ENCODE measurements at places on chromosomes 4 and X.
A peak's percentile ranks its signal among the peaks of the same experiment; 100 is the strongest.

DNA sequence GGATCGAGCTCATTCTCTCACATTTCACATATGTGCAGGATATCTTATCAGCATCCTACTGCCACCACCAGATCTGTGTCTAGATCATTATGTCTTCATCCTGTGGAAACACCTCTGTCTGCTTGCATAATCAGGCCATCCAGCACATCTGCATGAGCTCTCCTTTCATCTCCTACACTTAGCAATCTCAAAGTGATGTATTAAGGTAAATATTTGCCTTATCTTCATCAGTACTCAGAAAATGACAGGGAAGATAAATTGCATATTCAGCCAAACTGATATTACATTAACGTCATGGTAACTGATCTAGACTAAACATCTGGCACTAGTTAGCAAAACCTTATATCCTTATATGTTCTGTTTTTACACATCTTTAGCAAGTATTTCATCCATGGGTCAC lies 207.3 kb upstream of the PABPC4L start:
- no peak for DNase-seq

- no peak for DNase-seq
Observed at GRCh38 chr4:88659055-88659889, 38.4 kb downstream of the NAP1L5 start.

DNA sequence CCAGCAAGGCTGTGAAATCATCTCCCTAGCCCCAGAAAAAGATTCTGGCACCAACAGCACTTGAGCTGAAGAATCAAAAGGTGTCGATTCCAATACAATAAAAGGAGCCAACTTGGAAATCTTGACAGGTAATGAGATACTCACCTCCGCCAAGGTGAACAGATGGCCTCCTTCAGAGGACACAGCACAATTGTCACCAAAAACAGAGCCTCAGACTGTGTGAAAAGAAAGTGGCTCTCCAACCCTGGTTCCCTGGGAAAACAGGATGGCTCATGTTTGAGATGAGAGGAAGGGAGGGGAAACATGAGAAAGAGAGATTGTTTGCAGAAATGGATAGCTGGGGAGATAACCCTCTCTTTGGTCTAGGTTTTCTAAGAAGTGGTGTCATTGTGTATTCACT lies 168.9 kb downstream of the HS3ST1 start:
- no peak for DNase-seq

GRCh38 chrX:132986556-132986955 lies 28.1 kb upstream of the HS6ST2 start:
- DNase-seq, result no peak

GRCh38 chr4:53557669-53558064 lies 33.6 kb downstream of the LNX1 start:
- DNase-seq, result no peak

- no peak for DNase-seq
Observed at GRCh38 chr4:184387351-184387750, 87.0 kb downstream of the IRF2 start.

DNA sequence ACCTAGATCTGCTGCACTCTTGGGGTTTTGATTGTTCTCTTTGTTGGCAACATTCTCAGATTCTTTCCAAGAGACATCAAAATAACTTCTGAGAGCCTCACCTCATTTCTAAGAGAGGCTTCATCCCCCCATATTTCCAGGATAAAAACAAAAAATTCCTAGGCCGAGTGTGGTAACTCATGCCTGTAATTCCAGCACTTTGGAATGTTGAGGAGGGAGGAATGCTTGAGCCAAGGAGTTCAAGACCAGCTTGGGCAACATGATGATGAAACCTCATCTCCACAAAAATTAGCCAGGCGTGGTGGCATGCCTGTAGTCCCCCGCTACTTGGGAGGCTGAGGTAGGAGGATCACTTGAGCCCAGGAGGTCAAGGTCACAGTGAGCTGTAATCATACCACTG lies 477.0 kb downstream of the INPP4B start:
- DNase-seq, result no peak

DNA sequence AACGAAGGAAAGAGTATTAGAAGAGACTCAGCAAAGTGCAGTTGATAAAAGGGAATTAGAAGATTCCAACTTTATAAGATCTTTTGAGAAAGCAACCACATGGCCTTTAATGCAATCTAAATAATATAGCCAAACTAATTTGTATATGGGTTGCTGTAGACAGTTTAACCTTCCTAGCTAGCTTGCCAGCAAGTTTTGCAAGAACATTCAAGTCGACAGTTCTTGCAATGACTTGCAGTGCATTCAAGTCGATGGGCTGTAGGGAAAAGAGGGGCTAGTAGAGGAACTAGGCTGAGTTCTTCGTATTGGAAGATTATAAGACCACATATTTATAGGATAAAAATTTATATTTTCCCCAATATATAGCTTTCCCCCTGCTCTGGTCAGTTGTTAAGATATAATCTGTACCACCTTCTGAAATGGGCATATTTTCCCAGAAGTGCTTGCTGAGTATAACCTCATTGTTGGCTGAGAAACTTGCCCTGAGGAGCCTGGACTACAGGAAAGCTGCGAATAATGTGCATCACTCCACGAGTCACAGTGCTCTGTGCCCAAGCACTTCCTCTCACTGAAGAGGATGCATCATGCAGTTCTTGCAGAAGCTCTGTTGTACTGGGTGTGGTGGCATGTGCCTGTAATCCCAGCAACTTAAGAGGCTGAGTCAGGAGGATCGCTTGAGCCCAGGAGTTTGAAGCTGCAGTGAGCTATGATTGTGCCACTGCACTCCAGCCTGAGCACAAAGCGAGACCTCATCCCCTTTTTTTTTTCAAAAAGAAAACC lies 56.7 kb downstream of the DOCK11 start:
- DNase-seq, result no peak

DNA sequence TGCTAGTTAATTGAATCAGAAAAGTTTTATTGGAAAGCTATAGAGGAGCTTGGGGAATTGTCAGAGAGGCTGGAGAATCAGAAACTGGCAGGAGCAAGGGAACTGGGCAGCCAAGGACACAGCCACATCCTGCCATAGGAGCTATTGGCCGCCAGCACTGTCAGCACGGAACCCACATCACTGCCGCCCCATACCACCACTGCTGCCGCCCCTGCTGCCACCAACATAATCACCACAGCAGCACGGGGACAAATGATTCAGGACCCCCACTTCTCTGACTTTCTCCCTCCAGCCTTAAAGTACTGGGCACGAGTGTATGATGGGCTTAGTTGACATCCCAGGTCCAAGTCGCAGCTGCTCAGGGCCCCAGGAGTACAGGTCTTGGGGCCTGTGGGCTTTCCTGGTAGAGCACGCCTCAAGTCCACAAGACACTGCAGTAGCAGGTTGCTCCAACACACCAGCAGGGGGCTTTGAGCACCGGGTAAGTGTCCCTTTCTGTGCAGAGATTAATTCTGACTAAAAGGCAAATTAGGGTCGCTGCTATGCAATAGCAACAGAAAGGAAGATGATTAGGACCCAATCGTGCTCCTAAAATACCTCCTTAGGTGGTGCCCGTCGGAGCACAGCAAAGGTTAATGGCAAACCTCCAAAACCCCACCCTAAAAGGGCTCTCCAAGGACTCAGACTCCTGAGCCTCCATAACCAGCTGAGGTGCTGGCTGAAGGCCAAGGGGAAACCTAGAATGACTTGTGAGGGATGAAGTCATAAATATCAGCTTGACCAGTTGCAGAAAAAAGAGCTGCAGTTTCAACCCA lies 6.9 kb downstream of the PJA1 start:
- no peak for DNase-seq

- no peak for DNase-seq
Observed at GRCh38 chrX:118780509-118780908, 43.1 kb upstream of the ZCCHC12 start.

GRCh38 chrX:125651426-125651825 lies 331.8 kb downstream of the TEX13C start:
- peak; percentile 20 for DNase-seq

GRCh38 chr4:26377328-26378311 lies 56.8 kb downstream of the RBPJ start:
- DNase-seq, result no peak

DNA sequence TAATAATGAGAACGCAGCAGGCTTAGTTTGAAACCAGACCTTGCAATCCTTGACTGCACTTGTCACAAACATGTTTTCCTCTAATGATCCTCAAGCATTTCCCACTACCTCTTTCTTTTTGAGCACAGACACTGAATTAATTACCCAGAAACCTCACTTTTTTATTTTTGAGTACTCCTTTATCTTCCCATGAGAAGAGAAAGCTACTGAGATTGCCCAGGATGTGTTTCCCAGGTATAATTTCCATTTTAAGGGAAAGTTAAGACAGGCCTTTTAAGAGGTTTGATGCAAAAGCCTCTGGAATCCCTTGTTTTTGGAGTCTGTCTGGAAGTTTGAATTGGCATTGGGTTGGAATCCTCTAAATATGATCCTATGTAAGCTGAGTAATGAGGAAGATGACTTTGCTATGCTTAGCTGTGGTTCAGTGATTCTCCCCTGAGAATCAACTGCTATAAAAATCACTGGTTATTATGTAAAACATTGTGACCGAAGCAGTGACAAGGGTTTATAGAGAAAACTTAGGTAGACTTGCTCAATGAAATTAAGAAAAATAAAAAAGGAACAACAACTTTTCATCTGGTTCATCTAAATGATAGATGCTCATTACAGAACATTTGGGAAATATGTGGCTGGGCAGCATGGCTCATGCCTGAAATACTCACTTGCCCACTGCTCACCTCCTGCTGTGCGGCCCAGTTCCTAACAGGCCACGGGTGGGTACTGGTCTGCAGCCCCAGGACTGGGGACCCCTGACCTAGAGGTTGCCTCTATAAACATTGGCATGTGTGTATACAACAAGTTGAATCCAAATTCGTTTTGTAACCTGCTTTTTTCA lies 10.8 kb upstream of the RHOH start:
- peak; percentile 15 for DNase-seq

GRCh38 chr4:190019023-190019858 lies 7.8 kb downstream of the FRG2 start:
- DNase-seq, result no peak

GRCh38 chr4:1403591-1404572 lies 2.4 kb downstream of the NKX1-1 start:
- no peak for DNase-seq

GRCh38 chr4:155973639-155974475 lies 20.2 kb upstream of the CTSO start:
- peak; percentile 55 for DNase-seq

- no peak for DNase-seq
Observed at GRCh38 chrX:103999234-103999633, 14.3 kb downstream of the H2BW1 start.

DNA sequence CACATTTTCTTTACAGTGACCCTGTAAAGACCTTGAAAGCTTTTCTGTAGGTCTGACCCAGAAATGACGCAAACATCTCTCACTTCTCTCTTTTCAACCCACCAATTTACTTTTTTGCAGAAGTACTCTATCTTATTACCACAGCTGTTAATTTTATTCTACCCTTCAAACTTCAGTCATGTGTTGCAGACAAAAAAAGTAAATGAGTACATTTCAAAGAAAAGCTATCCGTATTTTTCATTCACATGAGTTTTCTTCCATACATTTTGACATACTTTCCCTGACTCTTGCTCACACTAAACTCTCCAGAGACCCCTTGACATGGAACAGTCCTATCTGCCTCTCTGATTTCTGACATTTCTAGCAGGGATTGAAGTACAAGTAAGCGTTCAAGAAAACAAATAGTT lies 51.7 kb downstream of the SLC7A11 start:
- DNase-seq, result no peak

GRCh38 chr4:53618321-53618720 lies 27.0 kb upstream of the LNX1 start:
- DNase-seq, result no peak

- DNase-seq, result no peak
Observed at GRCh38 chr4:28225050-28225449, 1364.4 kb downstream of the STIM2 start.

- no peak for DNase-seq
Observed at GRCh38 chrX:151177141-151178027, 1.0 kb downstream of the GPR50 start.

DNA sequence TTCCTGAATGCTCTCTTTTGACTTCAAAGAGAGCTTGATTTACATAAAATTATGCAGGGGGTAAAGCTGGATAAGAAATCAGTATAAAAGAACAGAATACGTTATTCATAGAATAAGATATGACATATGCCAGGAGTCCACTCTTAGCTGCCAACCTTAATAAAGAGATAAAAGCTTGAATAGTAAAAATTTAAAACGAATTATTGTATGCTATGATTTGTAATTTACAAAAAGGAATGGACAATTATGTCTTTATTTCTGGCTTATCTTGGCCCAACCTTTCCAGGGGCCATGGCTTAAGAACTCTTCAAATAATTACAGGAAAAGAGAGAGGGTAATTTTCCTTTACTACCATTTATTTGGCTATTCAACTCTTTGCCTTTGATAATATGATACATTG lies 192.2 kb upstream of the ITM2A start:
- no peak for DNase-seq

- DNase-seq, result no peak
Observed at GRCh38 chr4:90982813-90983212, 855.6 kb downstream of the CCSER1 start.

DNA sequence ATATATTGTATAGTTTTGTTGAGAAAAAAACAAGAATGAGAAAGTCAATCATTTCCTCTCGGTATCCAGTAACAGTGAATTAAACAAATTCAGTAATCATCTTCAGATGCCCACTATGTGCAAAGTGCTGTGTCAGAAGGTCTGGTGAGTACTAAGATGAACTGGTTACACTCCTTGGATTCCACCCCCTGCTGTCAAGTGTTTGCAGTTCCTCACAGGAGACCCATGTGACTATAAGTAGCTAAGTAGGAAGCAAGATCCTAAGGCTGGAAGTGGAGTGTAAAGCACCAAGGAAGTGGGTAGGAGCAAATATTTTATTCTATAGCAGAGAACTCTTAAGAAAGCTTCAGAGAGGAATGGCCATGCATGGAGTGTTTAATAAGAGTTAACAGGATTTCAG lies 73.6 kb downstream of the SNX25 start:
- no peak for DNase-seq

GRCh38 chr4:26458157-26458561 lies 32.1 kb downstream of the CCKAR start:
- DNase-seq, result peak; percentile 9

GRCh38 chr4:11326021-11326420 lies 102.7 kb downstream of the HS3ST1 start:
- no peak for DNase-seq

GRCh38 chrX:13761606-13762414 lies 27.3 kb downstream of the OFD1 start:
- no peak for DNase-seq

DNA sequence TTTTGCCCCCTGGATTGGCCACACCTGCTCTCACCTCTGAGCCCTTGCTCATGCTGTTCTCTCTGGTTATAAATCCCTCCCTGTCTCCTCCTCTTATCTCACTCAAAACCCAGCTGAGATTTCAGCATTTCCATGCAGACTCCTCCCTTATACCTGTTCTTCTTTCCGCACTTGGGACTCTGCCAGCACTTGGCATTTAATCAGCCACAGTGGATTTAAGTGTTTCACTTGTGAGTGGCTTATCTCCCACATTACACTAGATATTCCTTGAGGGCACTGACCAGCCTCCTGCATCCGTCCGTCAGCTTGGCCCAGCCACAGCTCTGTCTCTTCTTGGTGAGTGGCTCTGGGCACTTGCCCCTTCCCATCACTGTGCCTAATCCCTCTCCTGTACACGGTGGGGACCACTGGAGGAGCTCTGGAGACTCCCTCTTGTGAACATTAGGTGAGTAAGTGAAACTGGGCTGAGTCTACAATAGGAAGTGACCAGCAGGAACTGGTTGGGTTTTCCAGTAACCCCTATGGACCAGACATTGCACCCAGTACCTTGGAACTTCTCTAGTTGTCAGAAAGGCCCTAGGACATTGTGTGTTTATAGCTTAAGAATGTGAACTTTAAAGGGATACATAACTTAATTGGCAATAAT lies 19.9 kb downstream of the FGFBP1 start:
- DNase-seq, result no peak

GRCh38 chrX:115697806-115698205 lies 136.8 kb downstream of the PLS3 start:
- no peak for DNase-seq
